ENCODE measurements at places on chromosomes 2 and 18. TPM values are rescaled to one million over a fixed set of nuclear protein-coding genes. Genes with fewer than 3 reads are reported as not detected.
A peak's percentile ranks its signal among the peaks of the same experiment; 100 is the strongest.

Gene PIGN
- 4.1 TPM for polyA plus RNA-seq

Gene ASIC4
- polyA plus RNA-seq, result 0.04 TPM

Gene CFAP53
- polyA plus RNA-seq, result 0.56 TPM

Gene RBM43
- 6.8 TPM for polyA plus RNA-seq

DNA sequence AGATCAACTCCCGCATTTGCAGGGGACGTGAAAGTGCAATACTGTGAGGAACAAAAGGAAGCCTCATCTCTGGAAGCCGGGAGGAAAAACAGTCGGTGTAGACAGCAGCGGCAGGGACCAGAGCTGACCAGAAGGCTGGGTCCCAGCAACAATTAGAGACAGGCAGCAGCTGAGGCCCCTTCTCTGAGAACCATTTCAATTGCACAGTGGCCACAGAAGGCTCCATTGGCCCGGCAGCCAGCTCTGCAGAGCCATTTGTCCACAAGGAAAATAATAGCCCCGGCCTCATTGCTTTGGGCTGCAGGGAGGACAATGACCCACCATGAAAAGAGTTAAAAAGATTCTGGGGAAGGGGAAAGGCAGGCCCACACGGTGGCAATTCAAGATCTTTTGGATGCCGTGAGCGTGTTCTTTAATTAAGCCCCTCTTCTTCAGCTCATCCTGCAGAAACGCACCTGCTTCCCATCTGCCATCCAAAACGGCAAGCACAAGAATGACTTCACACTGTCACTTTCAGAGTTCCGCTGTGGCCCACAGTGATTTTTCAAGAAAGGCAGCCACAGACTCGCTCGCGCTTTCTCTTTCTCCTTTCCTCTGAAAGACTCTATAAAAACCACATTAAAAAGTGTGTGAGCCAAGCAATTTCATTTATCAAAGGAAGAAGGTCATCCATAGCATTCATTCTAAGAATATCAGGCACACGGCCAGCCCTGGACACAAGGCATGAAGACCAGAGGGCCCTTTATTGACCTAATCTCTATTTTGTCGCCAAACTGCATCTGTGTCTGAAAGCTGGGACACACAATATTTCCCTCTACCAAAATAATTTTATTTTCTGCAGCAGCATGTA is 293.6 kb downstream of the SOX11 start:
- no peak for DNase-seq

GRCh38 chr2:158131919-158132566 is 30.4 kb downstream of the UPP2 start:
- DNase-seq, result no peak

- DNase-seq, result no peak
Observed at GRCh38 chr2:182831101-182831500, 35.3 kb downstream of the FRZB start.

GRCh38 chr18:64234321-64234720 is 85.4 kb upstream of the LINC00305 start:
- no peak for DNase-seq

GRCh38 chr2:177767768-177768167 is 304.8 kb downstream of the PDE11A start:
- DNase-seq, result no peak

DNA sequence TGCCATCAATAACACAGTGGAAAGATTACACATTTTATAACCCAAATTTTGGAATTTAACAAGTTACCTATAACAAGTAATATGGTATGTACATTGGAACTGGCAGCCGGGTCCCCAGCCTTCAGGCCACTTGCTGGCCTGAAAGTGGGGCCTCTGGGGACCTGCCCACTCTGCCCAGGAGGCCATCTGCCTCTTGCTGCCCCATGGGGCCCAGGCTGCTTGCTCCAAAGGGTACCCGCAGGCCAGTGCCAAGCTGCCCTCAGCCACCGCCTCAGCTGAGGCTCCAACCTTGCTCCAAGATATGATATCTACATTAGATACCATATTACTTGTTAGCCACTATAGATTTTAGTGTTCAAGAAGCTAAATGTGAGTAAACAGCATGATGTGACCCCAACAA is 120.8 kb upstream of the TMEFF2 start:
- DNase-seq, result peak; percentile 61

DNA sequence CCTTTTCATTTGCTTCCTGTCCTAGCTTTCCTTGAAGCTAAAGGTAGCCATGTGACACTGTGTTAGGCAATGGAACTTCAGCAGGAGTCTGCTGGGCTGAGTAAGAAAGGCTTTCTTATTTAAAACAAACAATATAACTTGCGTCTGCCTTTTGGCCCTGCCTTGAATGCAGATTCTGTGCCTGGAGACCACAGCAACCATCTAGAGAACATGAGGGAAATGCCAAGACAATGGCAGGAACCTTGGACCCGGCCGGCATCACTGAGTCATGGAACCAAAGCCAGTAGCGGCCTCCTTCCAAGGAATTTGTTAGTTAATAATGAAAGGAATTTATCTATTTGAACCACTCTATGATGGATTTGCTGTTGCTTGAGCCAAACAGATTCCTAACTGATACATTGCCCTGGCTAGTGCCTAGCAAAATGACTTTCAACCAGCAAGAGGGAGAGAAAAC is 207.5 kb upstream of the EPHA4 start:
- no peak for DNase-seq
